Right forelimb (tissue), 1 donor: ENCODE measurements at places on chromosomes 5 and 9.

- DNase-seq: no peak
Measured at GRCh38 chr5:122435761-122436160, 123.7 kb downstream of the SNCAIP start.

GRCh38 chr9:110538647-110539041 lies 40.9 kb downstream of the SVEP1 start:
- no peak for DNase-seq

DNA sequence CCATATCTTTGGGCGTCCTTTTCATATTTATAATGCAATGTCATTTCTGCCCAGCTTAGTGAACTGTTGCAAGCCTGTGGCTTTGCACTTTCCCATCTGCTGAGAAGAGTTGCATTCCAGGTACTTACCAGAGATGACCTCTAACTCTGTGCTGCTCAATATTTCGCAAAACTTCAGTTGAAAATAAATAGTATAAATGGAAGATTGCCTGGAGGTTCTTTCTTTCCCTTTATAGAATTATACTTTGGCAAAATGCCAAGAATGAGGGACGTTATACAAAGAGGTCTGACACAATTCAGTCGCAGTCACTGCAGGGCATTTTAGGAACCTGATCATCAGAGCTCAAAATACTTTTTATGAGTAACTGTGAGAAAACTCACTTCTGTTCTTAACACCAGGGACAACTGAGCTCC lies 18.9 kb upstream of the VLDLR start:
- no peak for DNase-seq

- DNase-seq: no peak
Measured at GRCh38 chr5:34415559-34416198, 240.4 kb upstream of the RAI14 start.

DNA sequence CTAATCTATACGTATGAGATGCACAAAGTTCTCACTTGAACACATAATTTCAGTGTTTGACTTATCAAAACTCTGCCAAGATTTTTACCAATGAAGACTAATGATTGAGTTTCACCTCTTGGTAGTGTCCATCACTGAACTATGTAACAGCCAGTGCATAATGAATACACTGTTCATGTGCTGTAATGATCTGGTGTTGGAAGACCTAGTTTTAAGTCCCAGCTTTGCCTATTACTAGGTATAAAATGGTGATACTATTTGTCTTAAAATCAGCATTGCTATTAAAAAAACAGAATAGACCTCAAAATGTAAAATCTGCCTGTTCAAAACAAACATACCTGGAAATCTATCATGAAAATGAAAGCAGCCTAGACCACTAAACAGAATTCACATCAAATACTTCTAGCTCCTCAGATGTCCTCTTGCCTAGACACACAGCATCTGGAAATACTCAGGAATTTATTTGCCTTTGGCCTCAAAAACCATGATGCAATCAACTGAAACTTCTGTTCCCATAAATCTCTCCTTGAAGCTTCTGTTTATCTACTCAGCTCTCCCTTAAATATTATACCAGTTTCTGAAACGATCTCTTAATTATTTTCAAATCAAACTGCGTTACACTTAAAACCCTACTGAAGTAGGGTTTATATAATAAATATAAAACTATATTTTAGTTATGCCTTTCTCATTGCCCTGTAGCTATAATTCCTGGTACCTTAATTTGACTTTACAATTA lies 38.1 kb downstream of the MRPS27 start:
- no peak for DNase-seq

DNA sequence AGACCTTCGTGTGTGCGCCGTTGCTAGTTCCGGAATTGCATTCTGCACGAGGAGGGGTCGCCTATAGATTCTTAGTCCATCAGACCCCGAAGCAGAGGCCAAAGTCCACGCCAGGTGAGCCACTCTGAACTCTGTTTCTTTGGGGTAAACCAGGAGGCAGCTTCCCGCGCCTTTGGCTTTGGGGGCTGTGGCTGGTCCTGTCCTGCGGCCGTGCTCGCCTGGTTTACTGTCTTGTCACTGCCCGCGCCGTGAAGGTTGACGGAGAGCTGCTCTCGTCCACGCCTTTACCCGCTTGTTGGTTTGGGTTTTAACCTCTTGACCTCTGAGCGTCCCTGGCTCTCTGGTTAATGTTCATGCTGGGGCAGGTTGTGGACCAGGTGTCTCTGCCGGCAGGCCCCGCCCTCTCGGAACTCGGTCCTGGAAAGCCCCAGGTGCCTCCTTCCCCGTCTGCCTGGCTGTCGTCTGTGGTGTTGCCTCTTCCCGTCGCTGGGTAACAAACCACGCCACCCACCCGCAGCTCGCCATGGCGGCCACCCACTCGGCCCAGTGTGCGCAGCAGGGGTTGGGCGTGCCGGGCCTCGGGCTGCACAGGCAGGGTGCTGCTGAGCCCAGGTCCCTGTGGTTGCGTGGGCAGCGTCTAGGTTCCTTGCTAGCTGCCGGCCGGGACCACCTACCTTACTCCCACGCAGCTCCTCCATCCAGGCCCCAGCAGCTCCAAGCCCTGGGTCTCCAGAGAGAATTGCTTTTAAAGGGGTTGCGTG lies 44.6 kb upstream of the CACNA1B start:
- no peak for DNase-seq

- no peak for DNase-seq
Measured at GRCh38 chr9:89528540-89528939, 30.6 kb upstream of the SEMA4D start.

DNA sequence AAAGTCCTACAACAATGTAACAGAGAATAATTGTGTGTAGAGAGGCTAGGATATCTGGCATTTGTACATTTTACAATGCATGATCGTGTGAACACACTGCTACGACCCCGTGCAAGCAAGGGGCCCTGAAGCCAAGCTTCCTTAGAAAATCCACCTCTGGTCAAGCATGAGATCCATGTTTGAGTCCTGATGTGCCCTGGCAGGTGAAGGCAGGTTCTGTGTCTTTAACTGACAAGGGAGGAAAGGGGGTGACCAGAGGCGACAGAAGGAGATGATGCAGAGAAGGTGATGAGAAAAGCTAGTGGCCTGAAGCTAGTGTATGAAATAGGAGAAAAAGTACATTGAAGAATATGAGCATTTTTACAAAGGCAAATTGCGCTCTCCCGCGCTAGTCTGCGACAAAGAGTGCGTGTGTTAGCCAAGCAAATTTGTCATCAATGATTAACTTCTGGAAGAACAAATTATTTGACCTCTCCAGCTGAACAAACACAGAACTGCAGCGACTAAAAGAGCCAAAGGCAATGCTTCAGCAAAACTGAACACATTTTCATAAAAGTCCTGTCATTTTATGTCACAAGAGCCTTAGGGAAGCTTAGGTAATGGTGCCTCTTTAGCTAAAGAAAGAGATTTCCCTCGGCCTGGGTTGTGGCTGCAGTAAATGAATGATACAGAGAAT lies 101.7 kb upstream of the DAPK1 start:
- no peak for DNase-seq

- DNase-seq: no peak
Measured at GRCh38 chr9:26077860-26078259, 399.6 kb upstream of the TUSC1 start.

- DNase-seq: no peak
Measured at GRCh38 chr9:134243778-134244467, 79.6 kb upstream of the RNU6ATAC start.

DNA sequence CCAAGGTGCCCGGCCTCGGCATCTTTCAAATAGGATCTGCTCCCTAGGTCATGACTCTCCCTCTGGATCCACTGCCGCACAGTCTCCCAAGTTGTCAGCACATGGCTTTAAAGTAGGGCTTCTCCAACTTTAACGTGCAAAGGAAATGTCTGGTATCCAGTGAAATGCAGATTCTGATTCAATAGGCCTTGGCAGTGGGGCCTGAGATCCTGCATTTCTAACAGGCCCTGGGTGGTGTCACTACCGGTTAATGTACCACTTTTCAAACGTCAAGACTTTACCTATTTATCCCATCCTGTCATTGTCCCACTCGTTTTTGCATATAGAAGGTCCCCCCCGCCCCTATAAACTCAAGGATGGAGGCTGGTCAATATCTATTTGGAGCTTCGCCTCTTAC lies 137.6 kb upstream of the ZNF618 start:
- DNase-seq: no peak

GRCh38 chr5:77758141-77758938 lies 17.8 kb downstream of the TBCA start:
- no peak for DNase-seq

DNA sequence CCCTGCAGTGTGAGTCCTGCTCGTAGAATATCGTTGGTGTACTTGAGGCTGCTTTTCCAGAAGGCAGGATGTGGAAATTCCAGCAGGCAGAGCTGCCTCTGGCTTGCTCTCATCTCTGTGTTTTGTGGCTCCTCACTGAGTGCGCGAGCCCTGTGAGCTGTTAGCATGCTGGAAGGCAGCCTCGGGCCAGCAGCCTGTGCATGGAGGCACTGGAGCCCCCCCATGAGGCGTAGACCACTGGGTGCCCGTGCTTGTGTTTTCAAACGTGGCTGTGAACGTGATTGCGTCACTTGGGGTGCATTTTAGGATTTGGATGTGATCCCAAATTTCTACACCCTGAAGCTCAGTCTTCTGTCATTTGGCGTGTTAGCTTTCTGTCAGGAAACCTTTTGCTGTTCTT lies 3.2 kb downstream of the WDR5 start:
- no peak for DNase-seq

GRCh38 chr5:1933364-1934055 lies 50.8 kb upstream of the IRX4 start:
- DNase-seq: no peak

- DNase-seq: no peak
Measured at GRCh38 chr9:113356686-113357292, 7.4 kb downstream of the BSPRY start.

DNA sequence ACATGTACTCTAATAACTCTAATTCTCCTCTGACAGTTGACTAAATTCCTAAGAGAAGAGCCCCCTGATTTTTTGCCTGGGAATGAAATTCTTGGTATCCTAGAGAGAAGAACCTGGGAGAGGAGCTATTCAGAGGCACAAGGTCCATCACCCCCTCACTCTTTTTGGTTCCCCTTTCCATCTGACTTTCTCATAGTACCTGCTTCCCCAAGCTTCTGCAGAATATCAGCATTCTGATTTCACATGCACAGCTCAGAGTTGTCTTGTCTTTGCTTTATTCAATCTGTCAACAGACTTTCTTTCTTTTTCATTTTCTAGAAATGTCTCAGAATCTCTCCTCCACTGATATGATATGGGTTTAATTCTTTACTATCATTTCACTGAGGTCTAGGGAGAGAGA lies 141.5 kb upstream of the FBXL17 start:
- DNase-seq: no peak

- DNase-seq: no peak
Measured at GRCh38 chr5:93421468-93421867, 159.6 kb downstream of the NR2F1-AS1 start.

GRCh38 chr5:162325143-162325727 lies 257.7 kb downstream of the GABRG2 start:
- DNase-seq: no peak

GRCh38 chr9:12403721-12404120 lies 289.5 kb upstream of the TYRP1 start:
- no peak for DNase-seq

DNA sequence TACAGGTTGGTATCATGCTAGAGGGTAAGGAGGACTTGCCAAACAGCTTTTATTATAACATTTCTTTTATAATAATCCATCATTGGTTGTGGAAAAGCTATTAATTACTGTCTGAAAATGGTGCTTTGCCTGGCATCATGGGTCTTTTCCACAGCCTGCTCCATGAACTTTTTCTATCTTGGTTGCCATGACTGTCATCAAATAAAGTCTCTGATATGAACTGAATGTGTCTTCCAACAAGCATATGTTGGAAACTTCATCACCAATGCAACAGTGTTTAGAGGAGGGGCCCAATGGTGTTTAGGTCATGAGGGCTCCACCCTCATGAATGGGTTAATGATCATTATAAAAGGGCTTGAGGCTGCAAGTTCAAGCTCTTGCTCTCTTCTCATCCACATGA lies 81.0 kb downstream of the FREM1 start:
- DNase-seq: no peak

DNA sequence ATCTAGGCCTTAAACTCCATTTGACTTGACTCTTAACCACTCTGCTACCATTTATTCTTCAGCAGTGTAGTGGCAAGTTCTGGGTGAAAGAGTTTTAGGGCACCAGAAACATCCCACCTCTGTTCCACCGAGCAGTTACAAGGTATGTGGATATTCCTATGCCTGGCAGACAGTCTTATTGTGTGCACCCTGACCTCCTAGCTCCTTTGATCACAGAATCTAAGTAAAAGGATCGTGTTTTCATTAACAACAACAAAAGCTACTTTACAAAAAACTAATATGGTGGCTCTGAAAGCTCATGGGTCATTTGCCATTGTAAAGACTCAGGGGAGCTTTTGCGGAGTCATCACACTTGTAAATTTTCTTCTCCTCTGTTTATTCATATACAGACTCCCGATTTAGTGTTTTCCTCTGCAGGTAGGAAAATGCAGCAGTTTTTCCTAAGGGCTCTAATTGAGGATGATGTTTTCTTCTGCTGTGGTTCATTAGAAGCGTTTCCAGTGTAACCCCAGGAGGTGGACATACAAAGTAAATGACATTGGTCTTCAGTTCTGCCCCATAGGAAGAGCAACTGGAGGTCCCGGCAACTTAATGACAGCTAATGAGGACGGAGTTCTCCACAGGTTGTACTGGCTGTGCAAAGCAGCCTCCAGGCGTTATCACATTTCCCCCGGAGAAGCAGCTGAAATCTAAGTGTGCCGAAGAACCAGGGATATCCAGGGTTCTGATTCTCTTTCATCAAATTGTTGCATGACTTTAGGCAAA lies 78.2 kb downstream of the ATP10B start:
- DNase-seq: no peak

DNA sequence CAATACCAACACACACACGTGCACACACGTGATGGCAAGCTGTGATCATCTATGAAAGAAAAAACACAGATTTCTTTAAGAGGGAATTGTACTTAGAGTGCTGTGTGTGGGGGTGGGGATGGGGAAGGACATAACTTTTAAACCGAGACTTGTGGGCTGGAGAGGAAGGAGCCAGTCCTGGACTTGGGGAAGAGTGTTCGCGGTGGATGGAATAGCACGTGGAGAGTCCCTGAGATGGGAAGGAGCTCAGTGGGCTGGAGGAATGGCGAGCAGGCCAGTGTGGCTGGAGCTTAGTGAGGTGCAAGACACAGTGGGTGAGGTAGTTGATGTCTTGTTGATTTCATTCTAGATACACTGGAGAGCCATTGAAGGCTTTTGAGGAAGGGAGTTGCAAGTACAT lies 78.5 kb downstream of the RGS3 start:
- peak; percentile 16 for DNase-seq

- DNase-seq: no peak
Measured at GRCh38 chr5:76801159-76801802, 17.5 kb upstream of the F2RL1 start.

- no peak for DNase-seq
Measured at GRCh38 chr9:70580606-70581195, 166.2 kb upstream of the KLF9 start.

DNA sequence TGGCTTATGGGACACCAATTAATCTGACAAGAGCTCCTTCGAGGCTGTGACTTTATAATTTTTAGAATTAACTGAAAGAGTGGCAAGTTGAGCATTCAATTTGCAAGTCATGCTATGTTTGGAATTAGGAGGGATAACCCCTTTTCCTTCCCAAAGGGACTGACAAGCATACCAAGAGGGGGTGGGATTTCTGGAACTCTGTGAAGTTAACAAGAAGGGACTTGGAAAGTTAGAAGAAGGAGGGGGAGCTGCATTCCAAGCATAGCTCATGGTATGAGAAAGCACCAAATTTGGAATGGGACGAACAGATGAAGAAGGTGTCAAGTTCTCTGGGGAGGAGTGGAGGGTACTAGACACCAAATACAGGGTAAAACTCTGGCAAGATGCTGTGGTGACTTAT lies 8.9 kb upstream of the PALM2AKAP2 start:
- DNase-seq: no peak
